ENCODE measurements at places on chromosomes 3 and 15.

DNA sequence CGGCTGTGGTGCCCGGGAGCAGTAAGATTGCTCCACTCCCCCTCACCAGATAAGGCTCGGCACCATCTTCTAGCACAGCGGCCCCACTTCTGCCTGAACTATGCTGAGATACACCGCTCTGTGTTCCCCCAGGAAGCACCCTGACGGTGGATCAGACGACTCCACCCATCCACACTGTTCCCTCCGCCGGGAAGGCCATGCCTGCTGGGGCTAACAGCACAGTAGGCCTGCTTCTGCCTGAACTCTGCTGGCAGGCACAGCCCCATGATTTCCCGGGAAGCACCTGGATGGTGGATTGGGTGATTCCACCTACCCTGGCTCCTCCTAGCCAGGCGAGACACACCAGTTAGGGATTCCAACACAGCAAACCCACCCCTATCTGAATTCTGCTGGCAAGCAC, 36.3 kb upstream of the PPM1L start:
- no peak for DNase-seq

- DNase-seq = peak; percentile 70
Observed at GRCh38 chr3:129560269-129560787, 17.4 kb downstream of the H1-8 start.

GRCh38 chr3:138774529-138775253, 60.0 kb downstream of the PIK3CB start:
- DNase-seq = no peak

DNA sequence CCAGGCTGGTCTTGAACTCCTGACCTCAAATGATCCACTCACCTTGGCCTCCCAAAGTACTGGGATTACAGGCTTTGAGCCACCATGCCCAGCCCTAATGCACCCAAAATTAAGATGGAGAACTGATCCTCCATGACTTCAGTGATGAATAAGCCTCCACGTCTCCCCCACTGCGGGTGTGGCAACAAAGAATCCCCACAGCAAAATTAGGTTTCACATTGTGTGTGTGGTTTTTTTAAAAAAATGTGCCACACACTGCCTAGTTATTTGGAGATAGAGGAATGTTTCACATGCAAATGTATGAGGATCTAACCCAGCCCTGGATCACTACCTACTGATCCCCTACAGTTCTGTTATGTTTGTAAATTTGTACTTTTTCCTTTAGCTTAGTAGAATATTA, 17.3 kb downstream of the HDAC11 start:
- peak; percentile 24 for DNase-seq

DNA sequence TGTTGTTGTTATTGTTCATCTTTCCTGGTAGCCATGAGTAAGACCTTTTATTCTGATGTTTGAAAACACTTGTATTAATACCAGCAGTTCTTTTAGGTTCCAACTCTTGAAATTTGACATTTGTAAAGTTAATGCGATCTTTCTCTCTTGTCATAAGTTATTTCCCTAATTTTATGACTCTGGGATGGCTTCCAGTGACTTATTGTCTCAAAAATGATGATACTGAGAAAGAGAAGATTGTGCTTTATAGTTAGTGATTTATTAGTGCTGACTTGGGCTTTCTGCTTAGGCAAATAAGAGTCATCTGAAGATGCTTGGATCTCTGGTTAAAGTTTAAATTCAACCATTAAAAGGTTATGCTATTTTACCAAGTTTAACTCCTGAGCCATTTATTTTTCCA, 715.2 kb downstream of the GRM7 start:
- DNase-seq = no peak

DNA sequence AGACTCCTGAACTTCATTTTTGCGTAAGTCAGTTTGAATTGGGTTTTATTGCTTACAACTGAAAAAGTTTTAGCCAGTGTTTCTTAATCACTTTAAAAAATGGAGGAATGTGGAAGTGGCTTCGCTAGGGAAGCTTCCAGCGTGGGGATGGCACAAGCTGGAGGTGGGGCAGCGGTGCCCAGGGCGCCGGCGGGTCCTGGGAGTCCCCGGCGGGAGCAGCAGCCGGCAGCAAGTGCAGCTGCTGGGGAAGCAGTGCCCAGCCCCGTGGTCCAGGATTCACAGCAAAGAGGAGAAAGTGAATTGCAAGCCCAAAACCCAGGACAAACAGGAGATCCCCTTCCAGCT, 301.8 kb upstream of the PROK2 start:
- DNase-seq = no peak

GRCh38 chr3:147619921-147620560, 210.9 kb downstream of the ZIC1 start:
- no peak for DNase-seq

DNA sequence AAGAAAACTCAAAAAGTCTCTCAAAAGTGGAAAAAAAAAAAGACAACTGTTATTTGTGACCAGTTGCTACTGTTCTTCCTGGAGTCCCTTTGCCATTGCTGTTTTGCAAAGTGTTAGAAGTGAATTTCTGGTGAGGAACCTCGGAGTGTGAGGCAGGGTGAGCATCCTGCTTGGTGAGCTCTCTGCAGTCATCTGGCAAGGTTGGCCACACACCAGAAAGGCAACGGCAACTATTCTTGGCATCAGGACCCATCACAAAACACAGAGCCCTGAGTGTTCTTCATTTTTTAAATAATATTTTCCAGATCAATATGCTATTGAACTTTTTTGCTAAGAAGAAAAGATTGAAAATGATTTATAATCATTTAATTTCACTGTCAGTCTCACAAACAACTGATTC, 60.7 kb downstream of the CGNL1 start:
- no peak for DNase-seq

DNA sequence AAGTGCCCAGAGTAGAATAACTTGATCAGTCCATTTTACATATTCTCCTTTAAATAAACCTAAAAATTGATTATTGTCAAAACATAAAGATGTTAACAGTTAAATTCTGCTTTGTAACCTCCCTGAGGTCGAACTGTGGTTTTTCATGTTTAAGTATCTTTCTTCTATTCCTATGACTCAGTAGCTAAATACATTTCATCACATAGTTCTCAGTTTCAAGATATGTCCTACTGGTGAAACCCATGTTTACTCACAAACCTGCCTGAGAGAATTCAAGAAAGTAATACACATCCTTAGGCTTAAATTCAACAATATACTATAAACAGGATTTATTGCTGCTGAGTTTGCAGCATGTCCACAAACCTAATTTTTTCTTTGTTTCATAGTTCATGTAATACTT, 692.9 kb downstream of the ZPLD1 start:
- no peak for DNase-seq

- DNase-seq = peak; percentile 90
Observed at GRCh38 chr3:128395500-128396162, 71.1 kb downstream of the DNAJB8 start.

- no peak for DNase-seq
Observed at GRCh38 chr3:1551741-1552140, 458.9 kb downstream of the CNTN6 start.

DNA sequence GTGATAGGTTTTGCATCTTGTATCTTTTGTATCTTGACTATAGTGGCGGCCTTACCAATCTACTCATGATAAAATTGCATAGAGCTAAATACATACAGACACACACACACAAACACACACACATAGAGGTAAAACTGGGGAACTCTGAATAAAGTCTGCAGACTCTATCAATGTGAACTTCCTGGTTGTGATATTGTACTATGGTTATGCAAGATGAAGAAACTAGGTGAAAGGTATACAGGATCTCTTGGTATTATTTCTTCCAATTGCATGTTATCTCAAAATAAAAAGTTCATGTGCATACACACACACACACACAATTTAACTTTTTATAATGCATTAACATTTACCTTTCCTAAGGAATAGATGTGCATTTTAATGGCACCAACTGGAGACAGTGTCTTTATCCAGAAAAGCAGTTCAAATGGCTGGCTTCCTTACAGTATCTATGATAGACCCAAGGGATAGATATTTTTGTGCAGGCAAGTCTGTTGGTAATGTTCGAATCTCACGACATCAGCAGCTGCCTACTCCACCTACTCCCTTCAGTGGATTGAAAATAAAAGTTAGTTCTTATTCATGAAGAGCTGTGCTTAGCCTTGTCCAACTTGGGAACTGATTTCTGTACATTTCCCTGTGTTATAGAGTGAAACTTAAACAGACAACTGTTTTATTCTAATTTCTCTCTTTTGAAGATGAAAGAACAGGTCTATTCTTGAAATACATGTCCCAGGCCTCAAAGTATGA, 46.9 kb upstream of the SPRED1 start:
- no peak for DNase-seq

DNA sequence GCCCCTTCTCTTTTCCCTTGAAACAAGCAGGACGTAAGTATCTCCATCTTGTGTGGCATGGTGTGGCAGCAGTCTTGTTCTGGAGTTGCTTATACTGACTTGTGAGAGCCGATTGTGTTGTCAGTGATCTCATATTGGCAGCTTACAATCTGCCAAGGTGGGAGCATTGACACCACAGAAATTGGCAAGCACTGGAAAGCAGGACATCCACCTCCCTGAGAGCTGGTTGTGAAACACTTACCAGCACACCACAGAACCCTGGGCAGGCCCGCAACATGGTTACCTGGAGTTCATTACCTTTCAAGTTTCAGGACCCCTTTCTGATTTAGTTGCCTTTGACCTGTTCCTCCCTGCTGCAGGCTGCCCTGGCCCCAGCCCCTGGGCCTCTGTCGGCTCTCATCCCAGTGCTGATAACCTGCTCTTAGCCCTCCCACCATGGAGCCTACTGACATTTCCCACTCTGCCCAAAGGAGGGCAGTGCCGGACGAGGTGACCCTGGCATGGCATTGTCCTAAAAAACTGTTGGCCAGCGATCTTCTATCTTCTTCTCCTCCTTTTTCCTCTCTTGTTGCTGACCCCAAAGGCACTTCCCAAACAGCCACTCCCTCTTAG, 10.6 kb upstream of the ATP2B2 start:
- DNase-seq = no peak

- no peak for DNase-seq
Observed at GRCh38 chr3:160701490-160701889, 24.5 kb downstream of the ARL14 start.

DNA sequence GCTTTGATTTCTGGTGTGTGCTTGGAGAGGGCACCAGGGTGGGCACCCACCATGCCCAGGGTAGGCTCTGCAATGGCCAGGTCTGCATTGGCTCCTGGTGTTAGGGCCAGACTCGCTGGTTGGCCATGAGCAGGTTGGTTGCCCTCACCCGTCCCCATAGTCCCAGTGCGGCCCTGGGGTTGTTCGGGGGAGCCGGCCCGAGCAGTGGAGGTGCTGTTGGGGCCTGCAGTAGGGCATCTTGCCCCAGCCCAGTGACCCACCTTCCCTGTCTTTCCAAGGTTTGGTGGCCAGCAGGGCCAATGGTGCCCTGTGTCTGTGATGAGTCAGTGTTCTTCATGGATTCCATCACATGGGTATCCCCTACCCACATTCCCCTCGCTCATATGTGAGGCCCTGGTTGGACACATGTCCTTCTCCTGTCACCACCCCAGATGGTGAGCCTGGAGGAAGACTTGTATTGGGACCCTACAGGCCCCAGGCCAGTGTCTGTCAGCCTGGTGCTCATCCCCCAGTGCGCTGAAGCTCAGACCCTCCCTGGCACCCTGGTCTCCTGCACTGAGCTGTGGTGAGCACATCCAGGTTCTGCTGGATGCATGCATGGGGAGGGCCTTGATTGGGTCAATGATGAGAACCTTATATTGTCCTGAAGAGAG, 190.1 kb downstream of the UBE3A start:
- peak; percentile 24 for DNase-seq

DNA sequence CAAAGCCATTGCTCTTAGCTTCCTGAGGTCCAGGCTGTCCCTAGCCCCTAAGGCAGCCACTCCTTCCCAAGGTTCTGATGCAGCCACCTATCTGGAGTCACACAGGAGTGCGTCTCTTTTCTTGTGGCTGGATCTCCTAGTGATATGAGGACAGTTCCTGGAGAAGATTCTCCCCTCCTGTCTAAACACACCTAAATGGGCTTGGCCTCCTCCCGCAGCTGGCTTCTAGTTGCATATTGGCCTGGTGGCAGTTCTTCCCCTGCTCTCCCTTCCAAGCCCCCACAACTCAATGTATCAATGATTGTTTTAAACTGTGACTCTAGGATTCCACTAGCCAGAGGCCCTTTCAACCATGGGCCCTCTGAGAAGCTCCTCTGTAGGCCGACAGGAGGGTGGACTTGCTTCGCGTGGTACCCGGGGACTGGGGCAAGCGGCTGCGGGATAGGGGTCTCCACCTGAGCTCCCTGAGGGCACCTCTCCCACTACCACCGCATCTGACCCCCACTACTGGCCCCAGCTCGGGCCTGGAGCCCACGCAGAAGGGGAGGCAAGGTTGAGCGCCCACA, 1.4 kb downstream of the ITGA11 start:
- no peak for DNase-seq

- DNase-seq = no peak
Observed at GRCh38 chr3:103089758-103090157, 654.9 kb downstream of the ZPLD1 start.

- DNase-seq = no peak
Observed at GRCh38 chr3:10116138-10116460, 624 bp downstream of the BRK1 start.

DNA sequence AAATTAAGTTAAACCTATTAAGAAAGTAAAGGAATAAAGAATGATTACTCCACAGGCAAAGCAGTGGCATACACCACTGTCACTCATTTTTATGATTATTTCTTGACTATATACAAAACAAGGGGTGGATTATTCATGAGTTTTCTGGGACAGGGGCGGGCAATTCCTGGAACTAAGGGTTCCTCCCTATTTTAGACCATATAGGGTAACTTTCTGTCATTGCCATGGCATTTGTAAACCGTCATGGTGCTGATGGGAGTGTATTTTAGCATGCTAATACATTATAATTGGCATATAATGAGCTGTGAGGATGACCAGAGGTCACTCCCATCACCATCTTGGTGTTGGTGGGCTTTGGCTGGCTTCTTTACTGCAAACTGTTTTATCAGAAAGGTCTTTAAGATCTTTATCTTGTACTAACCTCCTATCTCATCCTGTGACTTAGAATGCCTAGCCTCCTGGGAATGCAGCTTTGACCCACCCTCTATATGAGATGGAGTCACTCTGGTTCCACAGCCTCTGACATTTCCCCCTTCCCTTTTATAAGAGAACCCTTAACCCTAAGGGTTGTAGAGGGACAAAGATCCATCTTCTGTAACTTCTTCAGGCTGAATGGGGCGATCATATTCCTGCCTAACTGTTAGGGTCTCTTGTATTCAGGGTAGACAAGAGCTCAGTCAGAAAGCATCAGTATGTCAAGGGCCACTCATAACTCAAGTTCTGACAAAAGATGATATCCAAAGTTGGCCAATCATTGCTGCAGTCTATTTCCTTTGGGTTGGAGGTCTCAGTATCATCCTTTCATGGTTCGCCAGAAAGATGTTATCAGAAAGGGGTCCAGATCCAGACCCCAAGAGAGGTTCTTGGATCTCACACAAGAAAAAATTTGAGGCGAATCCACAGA, 79.5 kb upstream of the LIPC start:
- DNase-seq = no peak

GRCh38 chr3:123063034-123063433, 3.8 kb upstream of the PDIA5 start:
- no peak for DNase-seq

- no peak for DNase-seq
Observed at GRCh38 chr3:40043444-40043755, 234.0 kb downstream of the MYRIP start.

GRCh38 chr3:119575507-119575906, 3.8 kb upstream of the ADPRH start:
- no peak for DNase-seq

- DNase-seq = no peak
Observed at GRCh38 chr3:21551019-21551418, 200.0 kb downstream of the ZNF385D start.

All from Right ventricle myocardium superior (tissue), 1 donor.